Testis (tissue), 5 donors: ENCODE measurements at places on chromosomes 1 and 21.

DNA sequence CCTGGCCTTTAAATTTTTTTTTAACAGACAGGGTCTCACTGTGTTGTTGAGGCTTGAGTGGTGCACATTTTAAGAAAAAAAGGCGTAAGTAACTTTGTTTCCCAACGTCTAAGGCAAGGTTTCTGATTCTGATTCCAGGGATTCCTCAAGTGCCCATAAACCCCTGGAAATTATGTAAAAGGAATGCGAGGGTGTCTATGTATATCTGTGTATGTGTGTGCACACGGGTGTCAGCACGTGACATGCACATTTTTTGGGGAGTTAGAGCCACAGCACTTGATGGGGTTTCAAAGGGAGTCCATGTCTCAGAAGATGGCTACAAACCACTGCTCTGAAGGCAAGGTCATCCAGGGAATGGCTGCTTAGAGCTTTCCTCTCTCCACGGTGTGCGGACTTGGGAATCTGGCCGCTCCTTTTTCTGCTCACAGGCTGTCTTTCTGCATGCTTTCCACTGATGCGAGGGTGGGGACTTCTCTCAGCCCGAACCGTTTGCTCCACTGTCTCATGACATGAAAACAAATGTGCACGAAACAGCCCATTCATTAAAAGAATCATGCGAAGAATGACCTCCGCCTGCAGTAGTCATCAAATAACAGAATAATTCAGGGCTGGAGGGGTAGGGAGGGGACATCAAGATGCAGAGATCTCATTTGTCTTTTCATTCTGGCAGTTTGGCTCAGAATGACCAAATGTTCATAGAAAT lies 18.7 kb upstream of the RERE start:
- no peak for DNase-seq

GRCh38 chr1:218763538-218763937 lies 410.1 kb upstream of the LYPLAL1 start:
- no peak for DNase-seq

DNA sequence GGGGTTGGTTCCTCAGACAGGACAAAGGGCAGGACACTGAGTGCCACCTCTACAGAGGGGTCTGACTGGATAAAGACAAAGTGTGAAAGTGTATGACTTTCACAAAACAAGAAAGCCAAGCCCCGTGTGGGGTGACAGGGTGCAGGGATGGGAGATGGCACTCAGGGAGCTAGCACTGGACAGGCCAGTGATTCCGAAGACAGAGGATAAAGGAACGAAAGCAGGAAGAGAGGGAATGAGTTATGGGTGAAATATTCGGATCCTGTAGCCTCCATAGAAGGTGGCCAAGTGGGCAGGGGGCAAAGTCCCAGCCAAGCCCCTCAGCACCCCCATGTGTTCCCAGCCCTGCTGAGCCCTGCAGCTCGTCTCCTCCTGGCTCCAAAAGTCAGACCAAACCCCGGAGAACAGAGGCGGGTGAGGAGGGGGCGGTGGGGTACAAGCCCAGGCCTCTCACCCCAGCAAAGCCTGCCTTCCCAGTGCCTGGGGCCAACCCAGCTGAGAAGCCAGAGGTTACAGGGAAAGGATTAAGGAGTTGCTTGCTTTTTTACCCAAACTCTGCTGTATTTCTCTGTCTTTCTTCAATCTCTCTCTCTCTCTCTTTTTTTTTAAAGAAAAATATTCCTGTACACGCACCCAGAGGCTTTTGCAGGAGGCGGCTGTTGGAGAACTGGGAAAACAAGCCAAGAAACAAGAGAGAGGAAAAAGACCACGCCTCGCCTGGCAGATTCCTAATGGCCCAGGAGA lies 14.0 kb upstream of the WASF2 start:
- DNase-seq = no peak

DNA sequence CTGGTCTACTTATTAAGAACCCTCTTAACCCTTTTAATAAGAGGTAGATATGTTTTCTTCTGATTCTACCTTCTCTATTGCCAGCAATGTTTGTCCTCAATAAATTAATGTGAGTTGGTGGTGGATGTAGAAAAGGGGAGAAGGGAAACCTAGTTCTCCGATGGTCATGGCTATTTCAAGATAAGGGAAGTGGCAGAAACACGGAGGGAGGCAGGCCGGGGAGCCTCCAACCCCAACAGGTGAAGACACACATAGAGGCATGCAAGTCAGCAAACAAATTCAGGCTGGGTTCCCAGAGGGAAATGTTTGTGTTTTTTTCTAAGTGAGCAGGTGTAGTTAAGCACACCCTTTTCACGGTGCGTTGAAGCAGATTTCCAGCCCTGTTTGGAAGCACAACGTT lies 31.0 kb upstream of the CLDN14 start:
- DNase-seq = no peak

DNA sequence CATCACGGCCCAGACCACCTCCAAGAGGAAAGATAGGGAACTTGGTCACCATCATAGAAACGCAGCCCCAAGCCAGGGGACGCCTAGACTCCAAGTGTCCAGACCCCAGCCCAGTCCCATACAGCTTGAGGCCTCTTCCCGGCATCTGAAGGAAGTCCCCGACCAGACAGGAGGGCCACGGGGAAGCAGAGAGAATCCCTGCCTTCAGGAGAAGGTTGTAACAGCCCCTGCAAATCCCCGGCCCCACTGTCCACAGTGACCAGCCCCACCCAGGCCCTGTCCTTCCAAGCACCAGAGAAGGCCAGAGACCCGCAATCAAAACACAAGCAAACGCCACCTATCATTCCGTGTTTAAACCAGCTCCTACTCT lies 1.7 kb downstream of the SLC19A1 start:
- DNase-seq = no peak
